OCI-LY7 (cell line): ENCODE measurements at places on chromosomes 2 and 18. TPM values are rescaled to one million over a fixed set of nuclear protein-coding genes. Genes with fewer than 3 reads are reported as not detected.

- DNase-seq, result no peak
These were observed 141.3 kb upstream of the ID2 start for GRCh38 chr2:8540552-8541055.

DNA sequence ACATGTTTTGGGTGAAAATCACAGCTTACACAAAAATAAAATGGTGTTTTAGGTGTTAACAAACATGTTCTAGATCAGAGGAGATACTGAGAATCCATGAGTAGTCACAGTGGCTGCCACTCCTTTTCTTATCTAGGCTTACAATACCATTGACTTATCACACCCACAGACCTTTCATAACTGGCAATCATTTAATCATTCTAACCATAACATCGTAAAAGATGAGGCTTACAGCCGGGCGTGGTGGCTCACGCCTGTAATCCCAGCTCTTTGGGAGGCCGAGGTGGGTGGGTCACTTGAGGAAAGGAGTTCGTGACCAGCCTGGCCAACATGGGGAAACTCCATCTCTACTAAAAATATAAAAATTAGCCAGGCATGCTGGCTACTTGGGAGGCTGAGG, 18.8 kb upstream of the SERPINB5 start:
- no peak for DNase-seq

GRCh38 chr2:236633775-236634560, 64.3 kb downstream of the ACKR3 start:
- no peak for DNase-seq

The KATNAL2 gene
- 13.9 and 16.1 TPM in 2 replicates for total RNA-seq

The CD207 gene
- total RNA-seq, result not detected in 2 replicates

- no peak for DNase-seq
These were observed 279.8 kb downstream of the ZNF521 start for GRCh38 chr18:25072205-25072604.

GRCh38 chr2:234747032-234747431, 204.8 kb upstream of the SH3BP4 start:
- DNase-seq, result no peak

The SERPINB10 gene
- not detected in 2 replicates for total RNA-seq

DNA sequence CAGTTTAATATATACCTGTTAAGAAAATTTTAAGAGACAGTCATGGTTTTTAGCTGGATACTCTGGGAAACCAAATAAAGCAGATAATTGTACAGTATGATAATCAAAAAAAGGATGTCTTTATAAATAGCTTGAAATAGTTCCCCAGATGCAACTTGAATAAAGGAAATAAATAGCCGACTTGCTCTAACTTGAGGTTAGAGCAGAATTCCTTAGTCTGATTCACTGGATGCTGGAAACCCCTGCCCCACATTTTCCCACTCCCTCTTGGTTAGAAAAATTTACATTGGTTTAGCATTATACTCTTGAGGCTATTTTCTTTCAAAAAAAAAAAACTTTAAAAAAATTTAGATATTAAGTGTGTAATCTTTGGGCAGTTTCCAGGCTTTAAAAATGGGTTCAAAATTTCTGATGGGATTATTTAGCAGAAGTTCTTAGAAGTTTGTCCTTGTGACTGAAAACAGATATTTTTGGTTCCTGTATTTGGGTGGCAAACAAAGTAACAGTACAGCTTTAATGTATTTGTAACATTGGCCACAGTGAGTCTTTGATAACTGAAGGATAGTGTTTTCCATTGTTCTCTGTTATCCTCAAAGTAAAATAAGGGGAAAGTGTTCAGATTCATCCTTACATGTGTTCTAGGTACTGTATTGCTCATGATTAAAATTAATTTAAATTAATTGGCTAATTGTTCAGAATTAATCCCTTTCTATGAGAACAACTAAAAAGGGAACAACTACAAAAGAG, 39.6 kb downstream of the ITGAV start:
- DNase-seq, result no peak
